ENCODE measurements at places on chromosomes 16 and 17.

GRCh38 chr16:66275775-66276428, 90.6 kb upstream of the CDH5 start:
- peak; percentile 19 for DNase-seq

GRCh38 chr16:83037102-83037501, 410.3 kb downstream of the CDH13 start:
- no peak for DNase-seq

GRCh38 chr16:1963806-1964505, 670 bp downstream of the RPS2 start:
- peak; percentile 56 for DNase-seq

DNA sequence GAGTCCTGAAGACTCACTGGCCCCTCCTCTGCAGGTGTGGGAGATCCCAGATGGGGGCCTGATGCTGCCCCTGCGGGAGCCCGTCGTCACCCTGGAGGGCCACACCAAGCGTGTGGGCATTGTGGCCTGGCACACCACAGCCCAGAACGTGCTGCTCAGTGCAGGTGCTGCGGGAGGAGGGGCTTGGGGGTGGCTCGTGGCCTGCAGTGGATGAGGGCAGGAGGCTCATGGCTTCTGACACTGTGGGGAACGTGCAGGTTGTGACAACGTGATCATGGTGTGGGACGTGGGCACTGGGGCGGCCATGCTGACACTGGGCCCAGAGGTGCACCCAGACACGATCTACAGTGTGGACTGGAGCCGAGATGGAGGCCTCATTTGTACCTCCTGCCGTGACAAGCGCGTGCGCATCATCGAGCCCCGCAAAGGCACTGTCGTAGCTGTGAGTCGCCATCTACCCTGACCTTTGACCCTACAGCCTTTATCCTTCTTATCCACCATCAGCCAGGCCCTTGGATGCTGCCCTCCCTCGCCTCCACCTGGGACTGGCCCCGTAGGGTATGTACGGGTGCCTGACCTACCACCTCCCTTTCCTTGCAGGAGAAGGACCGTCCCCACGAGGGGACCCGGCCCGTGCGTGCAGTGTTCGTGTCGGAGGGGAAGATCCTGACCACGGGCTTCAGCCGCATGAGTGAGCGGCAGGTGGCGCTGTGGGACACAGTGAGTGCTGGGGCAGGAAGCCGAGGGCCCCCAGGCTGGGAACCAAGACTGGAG, 3.6 kb downstream of the CORO1A start:
- DNase-seq: peak; percentile 91

GRCh38 chr16:78903843-78904242, 696.7 kb downstream of the MAF start:
- DNase-seq: no peak

GRCh38 chr17:56765449-56765848, 68.3 kb downstream of the C17orf67 start:
- no peak for DNase-seq

DNA sequence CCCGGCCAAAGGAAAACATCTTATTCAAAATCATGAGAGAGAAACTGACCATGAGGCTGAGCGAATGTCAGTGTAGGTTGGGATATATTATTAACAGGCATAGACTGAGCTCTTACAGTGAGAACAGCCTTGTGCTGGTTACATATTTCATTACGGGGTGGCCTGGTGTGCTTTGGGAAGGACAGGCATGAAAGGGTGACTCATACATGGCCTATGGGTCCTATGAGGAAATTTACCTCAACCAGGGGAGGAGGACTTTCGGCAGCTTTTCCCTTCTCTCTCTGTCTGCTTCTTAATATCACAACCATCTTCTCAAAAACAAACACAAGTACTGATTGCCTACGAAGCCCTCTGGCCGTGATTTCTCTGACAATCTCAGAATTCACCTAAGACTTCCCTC, 579.1 kb downstream of the CDH13 start:
- no peak for DNase-seq

All from activated CD4-positive, alpha-beta T cell treated with anti-CD3 and anti-CD28 coated beads, Interleukin-10, Interleukin-2, amounts not matched to agents 100 ng/mL and 50 ng/mL, durations not matched to agents 16 hours and 8 hours (primary cell).